Heart right ventricle (tissue), 16 donors: ENCODE measurements at places on chromosomes 12 and 14.

DNA sequence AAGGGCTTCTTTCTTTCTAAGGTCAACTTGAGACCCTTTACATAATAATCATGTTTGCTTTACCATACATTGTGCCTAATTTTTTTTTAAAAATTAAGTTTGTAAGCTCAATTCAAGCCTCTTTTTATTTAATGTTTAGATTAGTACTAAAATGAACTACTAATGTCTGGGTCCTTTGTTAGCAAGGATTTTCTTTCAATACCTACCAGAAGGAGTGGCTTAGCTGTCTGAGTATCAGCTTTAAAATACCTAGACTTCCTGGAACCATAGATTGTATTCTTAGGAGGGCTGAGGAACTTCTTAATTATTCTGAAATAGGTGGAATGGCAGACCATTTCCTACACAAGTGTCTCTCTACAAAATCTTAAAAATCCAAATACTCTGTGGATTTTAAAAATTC lies 122.1 kb downstream of the HMGA2 start:
- DNase-seq = no peak

DNA sequence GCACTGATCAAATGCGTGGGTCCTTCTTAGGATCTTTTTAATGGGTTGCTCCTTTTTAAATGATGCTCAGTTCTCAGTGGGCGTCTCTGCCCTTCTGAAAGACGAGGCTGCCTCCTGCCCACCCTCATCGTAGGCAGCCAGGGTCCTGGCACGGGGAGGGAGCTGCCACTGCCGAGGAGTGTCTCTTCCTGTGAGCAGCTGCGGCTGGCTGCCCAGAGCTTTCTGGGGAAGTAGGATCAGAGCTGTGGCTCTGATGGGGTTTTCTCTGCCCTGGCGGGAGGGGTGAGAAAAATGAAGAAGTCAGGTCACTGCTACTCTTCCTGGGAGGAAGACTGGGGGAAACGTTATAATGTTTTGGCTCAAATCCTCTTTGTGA lies 31.1 kb upstream of the BEGAIN start:
- no peak for DNase-seq

GRCh38 chr12:25855716-25856115 lies 102.8 kb upstream of the RASSF8 start:
- DNase-seq = no peak

DNA sequence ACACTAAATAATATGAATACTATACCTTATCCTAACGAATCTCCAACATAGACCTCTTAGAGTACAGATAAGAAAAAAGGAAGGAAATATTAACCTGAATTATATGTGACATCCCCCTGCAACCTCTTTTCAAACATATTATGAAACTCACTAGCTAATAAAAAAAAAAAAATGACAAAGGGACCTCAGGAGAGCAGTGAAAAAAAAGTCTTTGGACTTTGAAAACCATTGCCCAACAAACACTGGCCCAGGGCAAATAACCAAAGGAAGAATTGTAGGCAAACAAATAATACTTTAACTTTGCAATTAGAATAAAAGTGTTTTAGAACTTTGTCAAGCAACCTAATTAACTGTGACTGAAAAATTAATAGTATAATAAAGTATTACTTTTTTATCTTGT lies 7.7 kb downstream of the SOX5 start:
- no peak for DNase-seq

- DNase-seq = no peak
Observed at GRCh38 chr14:68105816-68106215, 286.2 kb downstream of the RAD51B start.

- no peak for DNase-seq
Observed at GRCh38 chr14:65334765-65335410, 77.6 kb upstream of the FUT8 start.

DNA sequence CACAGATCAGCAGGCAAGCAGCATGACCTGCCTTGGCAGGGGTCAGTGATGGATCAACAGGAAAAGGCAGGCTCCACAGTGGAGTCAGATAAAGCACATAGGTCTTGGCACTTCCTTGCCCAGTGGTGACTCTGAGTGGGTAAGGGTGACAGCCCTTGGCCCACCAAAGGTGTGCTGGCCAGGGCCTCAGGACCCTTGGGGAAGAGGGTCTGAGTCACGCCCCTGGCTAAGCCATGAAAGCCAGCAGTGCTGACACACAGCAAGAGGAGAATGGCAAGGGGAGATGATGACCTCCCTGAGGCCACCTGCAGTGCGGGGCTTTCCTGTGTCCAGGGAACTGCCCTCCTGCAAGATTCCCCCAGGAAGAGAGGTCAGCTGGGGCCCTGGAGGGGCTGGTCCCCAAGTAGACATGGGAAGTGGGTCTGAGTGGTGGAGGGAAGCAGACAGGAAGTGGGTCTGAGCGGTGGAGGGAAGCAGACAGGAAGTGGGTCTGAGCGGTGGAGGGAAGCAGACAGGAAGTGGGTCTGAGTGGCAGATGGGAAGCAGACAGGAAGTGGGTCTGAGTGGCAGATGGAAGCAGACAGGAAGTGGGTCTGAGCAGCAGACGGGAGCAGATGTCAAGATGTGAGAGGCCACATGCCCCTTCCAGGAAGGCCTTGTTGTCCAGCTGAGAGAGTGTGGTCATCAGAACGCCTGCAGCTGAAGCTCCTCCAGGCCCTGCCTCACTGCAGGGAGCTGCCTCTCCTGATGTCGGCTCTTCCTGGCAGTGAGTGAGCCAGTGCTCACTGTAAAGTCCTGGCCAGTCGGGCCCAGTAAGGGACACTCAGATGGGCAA lies 34.8 kb downstream of the DIO3 start:
- no peak for DNase-seq

- no peak for DNase-seq
Observed at GRCh38 chr12:67595365-67595764, 53.2 kb upstream of the DYRK2 start.

DNA sequence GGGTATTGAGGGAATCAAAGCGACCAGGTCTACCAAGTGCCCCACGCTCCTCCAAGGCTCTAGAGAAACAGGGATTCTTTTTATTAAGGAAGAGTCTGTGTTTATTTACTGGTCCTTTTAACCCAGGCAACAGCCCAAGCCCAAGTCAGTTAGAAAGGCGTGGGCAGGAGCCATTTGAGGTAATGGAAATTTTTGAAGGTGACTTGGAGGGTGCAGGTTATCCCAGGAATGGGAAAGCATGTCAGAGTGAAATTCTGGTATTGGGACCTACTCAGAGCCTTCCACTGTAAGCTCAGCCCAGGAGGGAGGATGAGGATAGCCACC lies 2.9 kb downstream of the SLC6A12 start:
- DNase-seq = no peak

- no peak for DNase-seq
Observed at GRCh38 chr14:67579636-67580035, 20.4 kb downstream of the PIGH start.
